GM04503 (cell line): ENCODE measurements at places on chromosomes 3 and 15.

GRCh38 chr3:11407644-11408043 is 135.4 kb downstream of the ATG7 start:
- DNase-seq = no peak

DNA sequence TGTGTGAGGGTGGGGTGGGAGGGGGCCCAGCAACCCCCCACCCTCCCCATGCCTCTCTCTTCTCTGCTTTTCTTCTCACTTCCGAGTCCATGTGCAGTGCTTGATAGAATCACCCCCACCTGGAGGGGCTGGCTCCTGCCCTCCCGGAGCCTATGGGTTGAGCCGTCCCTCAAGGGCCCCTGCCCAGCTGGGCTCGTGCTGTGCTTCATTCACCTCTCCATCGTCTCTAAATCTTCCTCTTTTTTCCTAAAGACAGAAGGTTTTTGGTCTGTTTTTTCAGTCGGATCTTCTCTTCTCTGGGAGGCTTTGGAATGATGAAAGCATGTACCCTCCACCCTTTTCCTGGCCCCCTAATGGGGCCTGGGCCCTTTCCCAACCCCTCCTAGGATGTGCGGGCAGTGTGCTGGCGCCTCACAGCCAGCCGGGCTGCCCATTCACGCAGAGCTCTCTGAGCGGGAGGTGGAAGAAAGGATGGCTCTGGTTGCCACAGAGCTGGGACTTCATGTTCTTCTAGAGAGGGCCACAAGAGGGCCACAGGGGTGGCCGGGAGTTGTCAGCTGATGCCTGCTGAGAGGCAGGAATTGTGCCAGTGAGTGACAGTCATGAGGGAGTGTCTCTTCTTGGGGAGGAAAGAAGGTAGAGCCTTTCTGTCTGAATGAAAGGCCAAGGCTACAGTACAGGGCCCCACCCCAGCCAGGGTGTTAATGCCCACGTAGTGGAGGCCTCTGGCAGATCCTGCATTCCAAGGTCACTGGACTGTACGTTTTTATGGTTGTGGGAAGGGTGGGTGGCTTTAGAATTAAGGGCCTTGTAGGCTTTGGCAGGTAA is 8.1 kb downstream of the FAM131A start:
- no peak for DNase-seq

- DNase-seq = no peak
These were observed 48.3 kb downstream of the GABRB3 start for GRCh38 chr15:26724381-26725150.

DNA sequence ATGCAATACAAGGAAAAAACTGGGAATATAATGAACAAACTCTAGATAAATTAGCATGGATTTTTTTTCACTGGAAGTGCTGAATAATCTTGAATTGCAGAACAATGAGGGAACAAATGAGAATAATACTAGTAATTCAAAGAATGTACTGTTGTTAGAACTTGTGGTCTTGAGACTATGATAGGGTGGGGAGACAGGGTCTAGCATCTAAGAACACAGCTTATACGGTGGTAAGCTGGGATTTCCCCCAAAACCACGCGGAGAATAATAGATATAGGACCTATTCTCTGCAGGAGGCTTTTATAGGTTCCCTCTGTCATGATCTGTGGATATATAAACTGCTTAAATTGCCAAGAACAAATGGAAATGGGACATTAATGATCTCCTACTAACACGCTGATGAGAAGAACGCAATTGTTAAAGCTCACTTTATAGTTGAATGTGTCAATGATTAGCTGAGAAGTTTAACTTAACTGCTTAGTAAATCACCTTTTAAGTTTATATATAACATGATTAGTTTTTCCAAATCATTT is 692.3 kb downstream of the ZPLD1 start:
- DNase-seq = no peak

GRCh38 chr15:57031082-57031481 is 112.6 kb downstream of the TCF12 start:
- DNase-seq = no peak

GRCh38 chr3:187267306-187267705 is 24.2 kb downstream of the MASP1 start:
- no peak for DNase-seq

GRCh38 chr3:38102444-38102814 is 34.5 kb downstream of the ACAA1 start:
- no peak for DNase-seq

DNA sequence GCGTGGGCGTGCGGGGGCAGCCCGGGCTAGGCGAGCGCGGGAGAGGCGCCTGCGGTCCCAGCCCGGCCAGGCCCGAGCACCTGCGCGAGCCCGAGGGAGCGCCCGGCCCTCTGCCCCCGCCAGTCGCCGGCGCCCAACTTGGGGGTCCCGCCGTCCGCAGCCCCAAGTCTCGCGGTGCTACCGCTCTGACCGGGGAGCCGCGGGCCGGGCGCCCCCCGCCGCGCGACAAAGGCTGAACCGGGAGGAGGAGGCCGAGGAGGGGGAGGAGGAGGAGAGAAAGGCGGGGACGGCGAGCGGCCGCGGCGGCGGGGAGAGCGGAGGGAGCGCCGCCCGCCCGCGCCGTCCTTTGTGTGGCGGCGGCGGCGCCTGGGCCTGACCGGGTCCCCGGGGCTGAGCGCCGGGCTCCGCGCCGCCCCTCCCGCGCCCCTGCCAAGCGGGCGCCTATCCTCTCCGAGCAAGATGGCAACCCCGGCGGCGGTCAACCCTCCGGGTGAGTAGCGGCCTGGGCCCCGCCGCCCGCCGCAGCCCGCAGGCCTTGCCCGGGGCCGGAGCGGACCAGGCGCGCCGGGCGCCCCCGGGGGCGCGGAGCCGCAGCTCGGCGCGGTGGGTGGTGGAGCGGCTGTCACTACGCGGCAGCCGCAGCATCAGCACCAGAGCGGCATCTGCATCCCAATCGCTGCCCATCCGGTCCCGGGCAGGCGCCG is at the start of gene ARNT2:
Gene ARNT2 (plus strand): TSS at position 326 of the 704 bp plus-strand sequence. CDS start 134 bp downstream, at position 460.
- DNase-seq = no peak

DNA sequence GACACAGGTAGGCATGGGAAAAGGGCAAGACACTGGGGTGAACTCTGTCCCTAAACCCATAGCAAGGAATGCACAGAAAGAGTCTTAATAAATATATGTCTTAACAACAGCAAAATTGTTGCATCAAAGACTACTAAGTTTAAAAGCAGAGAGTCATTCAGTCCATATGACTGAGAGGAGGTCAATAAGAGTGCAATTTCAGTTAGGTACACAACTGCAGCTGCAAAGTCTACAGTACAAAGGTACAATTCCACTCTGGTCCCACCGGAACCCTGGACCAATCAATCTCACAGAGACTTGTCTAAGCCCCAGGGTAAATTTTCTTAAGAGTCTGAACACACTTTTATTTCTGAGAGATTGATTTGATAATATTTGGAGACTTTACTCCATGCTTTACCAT is 6.9 kb downstream of the CP start:
- no peak for DNase-seq

DNA sequence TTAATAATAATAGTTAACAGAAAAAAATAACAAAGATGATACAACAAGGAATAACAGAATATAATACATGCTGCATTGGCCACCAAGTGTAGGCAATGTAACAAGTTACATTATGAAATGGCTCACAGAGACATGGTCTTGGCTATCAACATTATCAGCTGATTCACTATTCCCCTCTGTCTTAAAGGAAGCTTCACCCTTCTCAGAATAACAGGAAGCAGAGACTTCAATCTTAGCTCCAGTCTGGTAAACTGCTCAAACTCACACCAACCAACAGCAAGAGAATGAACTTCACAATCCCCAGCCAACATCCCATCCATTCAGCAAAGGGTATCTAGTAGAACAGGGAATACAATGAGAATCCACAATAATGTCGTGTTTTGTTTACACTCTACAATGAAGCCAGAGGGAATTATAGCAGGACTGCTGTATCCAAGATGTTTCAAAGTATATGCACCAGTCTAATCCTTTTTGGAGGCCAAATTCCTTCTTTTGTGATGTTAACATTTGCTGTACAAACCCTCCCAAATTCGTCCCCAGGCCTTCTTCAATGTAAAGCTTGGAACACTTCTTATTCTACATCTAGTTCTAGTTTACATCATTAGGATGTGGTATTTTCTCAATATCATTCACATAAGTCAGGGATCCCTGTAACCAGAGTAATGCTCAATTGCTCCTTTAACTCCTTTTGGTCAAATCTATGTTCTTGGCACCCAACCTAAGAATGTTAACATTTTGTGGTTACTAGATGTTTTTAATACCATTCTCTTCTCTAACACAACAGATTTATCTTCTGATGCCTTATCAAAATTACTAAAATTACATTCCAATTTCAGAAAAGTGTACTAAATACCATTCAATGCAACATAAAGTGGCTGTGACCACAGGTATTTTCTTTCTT is 52.4 kb upstream of the CMSS1 start:
- no peak for DNase-seq

GRCh38 chr15:26028086-26028740 is 165.1 kb upstream of the ATP10A start:
- DNase-seq = peak; percentile 20

GRCh38 chr15:55977231-55977630 is 16.2 kb downstream of the NEDD4 start:
- DNase-seq = no peak

DNA sequence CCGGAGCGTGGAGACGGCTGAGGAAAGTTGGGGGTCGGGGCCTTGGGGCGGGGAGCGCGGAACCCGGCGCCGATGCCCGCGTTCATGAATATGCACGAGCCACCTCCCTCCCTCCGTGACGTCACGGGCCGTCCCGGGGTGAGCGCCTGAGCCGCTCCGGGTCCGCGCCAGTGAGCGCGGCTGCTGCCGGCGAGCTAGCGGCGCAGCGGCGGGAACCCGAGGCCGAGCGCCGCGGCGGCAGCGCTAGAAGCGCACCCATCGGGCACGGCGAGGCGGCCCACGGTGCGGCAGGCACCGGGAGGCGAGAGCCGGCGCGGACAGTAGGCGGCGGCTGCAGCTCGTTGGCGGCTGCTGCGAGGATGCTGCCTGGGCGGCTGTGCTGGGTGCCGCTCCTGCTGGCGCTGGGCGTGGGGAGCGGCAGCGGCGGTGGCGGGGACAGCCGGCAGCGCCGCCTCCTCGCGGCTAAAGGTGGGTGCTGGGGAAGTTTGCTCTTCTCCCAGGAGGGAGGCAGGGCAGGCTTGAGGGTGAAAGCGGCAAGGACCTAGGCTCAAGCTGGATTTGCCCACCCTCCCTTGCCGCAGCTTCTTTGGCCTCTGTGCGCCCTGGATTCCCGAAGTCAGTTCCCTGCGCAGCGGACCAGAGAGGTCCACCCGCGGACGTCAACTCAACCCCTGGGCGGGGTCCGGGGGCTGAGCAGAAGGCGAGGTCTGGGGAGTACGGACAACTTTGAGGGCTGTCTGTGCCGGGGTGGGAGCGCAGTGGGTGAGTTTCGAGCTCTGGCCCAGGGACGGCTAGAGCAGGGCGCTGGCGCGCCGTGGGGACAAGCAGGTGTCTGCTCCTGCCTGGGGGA is at the start of gene CLSTN2:
Gene CLSTN2 (plus strand): TSS at position 170 of the 850 bp plus-strand sequence.
- DNase-seq = no peak

DNA sequence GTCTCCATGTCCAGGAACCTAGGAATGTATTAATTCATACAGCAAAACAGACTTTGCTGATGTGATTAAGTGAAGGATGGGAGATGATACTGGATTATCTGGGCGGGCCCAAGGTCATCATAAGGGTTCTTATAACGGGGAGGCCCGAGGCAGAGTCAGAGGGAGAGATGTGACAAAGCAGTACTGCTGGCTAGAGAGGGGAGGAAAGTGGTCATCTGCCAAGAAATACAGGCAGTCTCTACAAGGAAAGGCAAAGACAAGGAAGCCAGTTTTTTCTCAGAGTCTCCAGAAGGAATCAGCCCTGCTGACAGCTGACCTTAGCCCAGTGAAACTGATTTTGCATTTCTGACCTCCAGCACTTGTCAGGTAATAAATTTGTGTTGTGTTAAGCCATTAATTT is 66.2 kb upstream of the CORO2B start:
- no peak for DNase-seq

- DNase-seq = no peak
These were observed 26.4 kb upstream of the RPS17 start for GRCh38 chr15:82566690-82567089.

GRCh38 chr3:171260899-171261298 is 199.3 kb downstream of the TNIK start:
- DNase-seq = no peak

- no peak for DNase-seq
These were observed 441.9 kb downstream of the ZIC1 start for GRCh38 chr3:147851062-147851461.

- DNase-seq = peak; percentile 97
These were observed 103.4 kb upstream of the HACD2 start for GRCh38 chr3:123688241-123688747.

- DNase-seq = no peak
These were observed 1037.0 kb upstream of the CFAP20DC start for GRCh38 chr3:60086811-60087210.

DNA sequence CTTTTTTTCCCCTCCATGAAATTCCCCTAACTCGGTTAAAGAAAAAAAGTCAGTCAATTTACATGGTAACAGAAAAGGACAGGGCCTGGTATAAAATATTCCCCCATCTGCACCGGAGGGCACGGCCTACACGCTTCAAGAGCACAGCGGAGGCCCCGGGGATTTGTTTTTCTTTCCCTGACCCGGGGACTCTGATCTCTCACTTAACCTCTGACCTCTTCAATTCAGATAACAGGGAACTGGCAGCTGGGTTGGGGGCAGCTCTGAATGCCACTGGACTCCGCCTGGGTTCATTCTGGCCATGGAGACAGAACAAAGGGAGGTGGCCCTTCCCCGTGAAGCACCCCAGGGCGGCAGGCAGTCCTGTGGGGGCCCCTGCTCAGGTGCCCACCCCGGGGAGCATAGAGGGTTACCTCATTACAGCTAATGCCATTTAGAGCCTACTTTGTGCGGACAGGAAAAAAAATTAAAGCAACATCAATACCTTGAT is 257.5 kb downstream of the SHQ1 start:
- no peak for DNase-seq

GRCh38 chr3:143171141-143171980 is 51.8 kb downstream of the CHST2 start:
- DNase-seq = no peak

- DNase-seq = no peak
These were observed 188.9 kb upstream of the MEIS2 start for GRCh38 chr15:37289109-37289765.

DNA sequence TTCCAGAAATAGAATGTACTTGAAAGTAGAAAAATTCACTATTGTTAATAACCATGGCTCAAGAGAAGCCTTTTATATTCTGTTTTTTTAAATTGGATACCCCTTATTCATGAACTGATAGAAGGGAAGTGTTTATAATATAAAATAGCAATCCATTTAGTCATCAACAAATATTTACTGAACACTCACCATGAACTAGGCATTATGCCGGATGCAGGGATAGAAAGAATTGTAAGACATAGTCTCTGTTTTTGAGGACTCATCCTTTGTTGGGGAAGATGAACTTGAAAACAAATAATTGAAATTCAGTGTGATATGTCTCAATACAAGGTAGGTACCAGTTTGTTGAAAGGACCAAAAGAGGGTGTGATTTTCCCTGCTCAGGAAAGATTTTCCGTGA is 160.9 kb upstream of the SATB1 start:
- no peak for DNase-seq

GRCh38 chr3:89300981-89301380 is 193.6 kb downstream of the EPHA3 start:
- DNase-seq = no peak

GRCh38 chr3:100540791-100541334 is 48.4 kb downstream of the TMEM45A start:
- no peak for DNase-seq
